ENCODE measurements at places on chromosomes 11 and 22.

DNA sequence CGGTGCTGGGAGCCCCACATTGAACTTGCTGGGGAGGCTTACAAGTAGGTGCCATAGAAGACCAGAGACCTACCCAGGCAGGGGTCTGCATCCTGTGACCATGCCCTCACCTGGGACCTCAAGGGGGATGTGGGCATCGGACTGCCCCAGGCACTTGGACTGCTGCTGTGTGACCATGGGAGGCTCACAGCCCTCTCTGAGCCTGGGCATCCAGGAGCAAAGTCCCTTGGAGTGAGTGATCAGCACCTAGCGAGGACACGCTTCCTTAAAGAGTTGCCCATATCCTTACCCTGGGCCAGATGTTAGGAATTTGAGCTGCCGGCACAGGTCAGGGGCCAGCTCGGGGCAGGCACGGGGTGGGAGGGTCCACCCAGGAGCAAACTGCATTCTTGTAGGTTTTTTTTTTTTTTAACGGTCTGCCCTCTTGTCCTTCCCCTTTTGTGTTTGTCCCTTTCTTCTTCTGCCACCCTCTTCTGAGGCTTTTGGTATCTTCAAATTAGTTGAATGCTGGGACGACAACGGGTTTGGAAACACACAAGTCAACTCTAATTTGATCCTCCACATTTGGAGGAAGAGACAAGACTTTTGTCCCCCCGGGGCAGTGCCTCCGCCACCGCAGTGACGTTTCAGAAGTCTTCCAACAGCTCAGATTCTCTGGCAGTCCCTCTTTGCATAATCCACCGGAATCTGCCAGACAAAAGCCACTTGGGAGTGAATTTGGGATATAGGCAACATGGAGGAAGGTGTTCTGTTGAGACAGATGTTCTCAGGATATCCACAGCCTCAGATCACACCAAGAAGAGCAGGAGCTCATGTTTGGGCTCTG lies 46.1 kb upstream of the LINC01488 start:
- DNase-seq: no peak

GRCh38 chr11:79110796-79111195 lies 330.0 kb downstream of the TENM4 start:
- DNase-seq: no peak

DNA sequence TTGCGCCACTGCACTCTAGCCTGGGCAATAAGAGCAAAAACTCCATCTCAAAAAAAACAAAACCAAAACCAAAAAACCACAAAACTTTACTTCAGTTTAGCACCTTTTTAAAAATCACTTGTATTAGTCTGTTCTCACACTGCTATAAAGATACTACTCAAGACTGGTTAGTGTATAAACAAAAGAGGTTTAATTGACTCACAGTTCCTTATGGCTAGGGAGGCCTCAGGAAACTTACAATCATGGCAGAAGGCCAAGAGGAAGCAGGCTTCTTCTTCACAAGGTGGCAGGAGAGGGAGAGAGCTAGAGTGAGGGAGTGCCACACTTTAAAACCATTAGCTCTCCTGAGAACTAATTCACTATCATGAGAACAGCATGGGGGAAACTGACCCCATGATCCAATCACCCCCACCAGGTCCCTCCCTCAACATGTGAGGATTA lies 261.3 kb downstream of the TMEM135 start:
- DNase-seq: no peak

GRCh38 chr11:5317292-5317691 lies 6.8 kb downstream of the OR51B2 start:
- no peak for DNase-seq

DNA sequence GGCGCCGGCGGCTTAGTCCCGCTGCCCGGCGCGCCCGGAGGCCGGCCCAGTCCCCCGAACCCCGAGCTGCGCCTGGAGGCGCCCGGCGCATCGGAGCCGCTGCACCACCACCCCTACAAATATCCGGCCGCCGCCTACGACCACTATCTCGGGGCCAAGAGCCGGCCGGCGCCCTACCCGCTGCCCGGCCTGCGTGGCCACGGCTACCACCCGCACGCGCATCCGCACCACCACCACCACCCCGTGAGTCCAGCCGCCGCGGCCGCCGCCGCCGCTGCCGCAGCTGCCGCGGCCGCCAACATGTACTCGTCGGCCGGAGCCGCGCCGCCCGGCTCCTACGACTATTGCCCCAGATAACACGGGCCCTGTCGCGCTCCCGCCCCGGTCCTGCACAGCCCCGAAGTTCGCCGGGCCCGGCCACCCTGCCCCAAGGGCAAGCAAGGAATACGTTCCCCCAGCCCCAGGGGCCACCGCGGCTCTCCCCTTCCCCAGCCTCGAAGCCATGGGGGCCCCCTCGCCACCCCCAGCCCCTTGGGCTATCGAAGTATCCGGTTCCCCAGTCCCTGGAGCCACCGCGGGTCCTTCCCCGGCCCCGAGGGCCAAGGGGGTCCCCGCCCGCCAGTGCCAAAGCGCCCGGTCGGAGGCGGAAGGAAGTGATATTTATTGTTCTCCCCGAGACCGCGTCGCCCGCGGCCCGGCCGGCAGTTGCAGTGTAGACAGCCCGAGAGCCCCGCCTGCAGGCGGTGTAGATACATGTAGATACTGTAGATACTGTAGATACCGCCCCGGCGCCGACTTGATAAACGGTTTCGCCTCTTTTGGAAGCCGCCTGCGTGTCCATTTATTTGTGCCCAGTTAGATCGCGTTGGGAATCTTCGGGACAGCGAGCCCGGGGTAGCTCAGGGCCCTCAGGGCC lies 6.2 kb downstream of the TBX1 start:
- DNase-seq: no peak

GRCh38 chr11:130913268-130913667 lies 3.0 kb downstream of the SNX19 start:
- DNase-seq: no peak

DNA sequence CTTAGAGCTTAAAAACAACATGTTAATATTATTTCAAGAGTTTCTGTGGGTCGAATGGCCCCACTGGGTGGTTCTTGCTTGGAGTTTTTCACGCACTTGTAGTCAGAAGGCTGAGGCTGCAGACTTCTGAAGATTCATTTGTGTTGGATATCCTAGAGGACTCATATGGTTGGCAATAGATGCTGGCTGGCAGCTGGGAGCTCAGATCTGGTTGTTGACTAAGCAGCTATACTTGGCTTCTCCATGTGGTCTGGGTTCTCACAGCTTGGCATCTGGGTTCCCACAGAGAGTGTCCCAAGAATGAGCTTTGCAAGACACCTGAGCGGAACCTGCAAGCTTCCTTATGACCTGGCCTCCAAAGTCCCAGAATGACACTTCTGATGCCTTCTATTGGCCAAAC lies 163.9 kb upstream of the ZC3H12C start:
- no peak for DNase-seq

DNA sequence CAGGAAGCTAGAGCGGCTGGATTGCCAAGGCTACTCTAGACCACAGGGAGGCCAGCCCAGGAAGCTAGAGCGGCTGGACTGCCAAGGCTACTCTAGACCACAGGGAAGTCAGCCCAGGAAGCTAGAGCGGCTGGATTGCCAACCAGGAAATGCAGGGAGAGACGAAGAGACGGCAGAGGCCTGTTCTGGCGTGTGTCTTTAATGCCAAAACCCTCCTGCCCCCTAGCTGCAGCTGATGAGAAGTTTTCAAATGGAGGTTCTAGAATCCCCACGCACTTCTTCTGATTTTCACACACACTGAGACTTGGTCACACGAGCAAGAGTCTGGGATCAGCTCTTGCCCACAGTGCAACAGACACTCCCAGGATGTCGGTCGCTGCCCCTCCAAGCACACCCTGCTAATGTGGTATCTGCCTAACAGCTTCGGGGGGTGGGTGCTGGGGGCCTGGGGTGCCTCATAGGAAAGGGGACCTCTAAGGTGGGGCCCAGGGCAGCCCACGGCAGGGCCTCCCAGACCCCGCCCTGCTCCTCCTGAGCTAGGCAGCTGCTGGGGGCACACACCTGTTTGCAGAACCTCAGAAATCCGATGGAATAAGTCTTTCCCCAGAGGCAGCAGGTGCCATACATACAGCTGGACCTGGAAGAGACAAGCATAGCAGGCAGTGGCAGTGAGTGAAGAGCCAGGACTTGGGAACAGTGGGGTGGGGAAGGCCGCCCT lies 28.5 kb downstream of the MAFF start:
- peak; percentile 69 for DNase-seq

- no peak for DNase-seq
Measured at GRCh38 chr11:67615728-67616430, 9.1 kb downstream of the NDUFV1 start.

DNA sequence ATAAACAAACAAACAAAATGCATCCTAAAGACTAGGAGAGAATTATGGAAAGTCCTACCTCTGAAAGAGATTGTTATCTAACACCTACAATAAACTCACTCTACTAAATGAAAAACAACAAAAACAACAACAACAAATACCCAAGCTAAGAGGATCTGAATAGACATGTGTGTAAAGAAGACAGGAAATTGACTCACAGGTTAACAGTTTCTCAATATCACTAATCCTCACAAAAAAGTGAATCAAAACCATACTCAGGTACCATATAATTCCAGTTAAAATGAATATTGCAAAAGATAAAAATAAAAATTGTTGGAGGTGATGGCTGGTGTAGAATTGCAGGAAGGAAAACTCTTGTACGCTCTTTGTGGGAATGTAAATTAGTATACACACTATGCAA lies 110.4 kb upstream of the TOP3B start:
- DNase-seq: no peak

GRCh38 chr11:44279483-44279882 lies 30.5 kb downstream of the ALX4 start:
- DNase-seq: no peak

GRCh38 chr11:115623021-115623451 lies 118.8 kb upstream of the CADM1 start:
- no peak for DNase-seq

DNA sequence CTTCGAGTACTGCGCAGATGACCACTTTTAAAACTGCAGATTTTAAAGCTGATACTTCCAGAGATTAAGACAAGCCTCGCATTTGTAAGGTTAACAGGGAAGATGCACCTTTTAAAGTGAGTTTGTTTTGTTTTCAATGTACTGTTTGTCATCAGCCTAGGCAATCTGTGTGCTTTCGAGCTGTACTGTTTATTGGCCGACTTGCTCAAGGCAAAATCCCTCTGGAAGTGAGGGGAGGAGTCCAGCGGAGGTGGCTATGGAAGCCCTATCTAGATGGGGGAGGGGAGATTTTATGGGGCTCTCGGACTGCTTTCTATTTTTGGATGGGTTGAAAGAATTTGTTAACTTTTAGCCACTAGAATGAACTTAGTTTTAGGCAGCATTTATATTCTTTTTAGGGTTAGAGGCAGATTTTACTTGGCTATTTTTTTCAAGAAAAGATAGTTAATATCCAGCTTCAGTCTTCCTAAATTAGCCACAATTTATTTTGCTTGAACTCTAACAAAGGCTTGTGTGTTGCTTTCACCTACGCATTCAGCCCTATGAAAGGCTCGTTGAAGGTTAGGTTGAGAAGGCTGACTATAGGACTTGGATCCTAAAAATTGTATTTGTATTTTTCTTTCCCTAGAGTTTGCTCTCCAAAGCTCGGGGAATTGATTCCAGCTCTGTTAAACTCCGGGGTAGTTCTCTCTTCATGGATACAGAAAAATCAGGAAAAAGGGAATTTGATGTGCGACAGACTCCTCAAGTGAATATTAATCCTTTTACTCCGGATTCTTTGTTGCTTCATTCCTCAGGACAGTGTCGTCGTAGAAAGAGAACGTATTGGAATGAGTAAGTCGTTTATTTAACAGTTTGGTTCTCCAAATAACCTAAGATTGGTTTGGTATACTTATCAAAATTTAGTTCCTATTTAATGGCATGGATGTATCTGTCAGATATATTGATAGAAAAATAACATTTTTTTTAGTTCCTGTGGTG lies 2.1 kb downstream of the WEE1 start:
- no peak for DNase-seq

- DNase-seq: no peak
Measured at GRCh38 chr11:30478923-30479322, 107.2 kb downstream of the MPPED2 start.

DNA sequence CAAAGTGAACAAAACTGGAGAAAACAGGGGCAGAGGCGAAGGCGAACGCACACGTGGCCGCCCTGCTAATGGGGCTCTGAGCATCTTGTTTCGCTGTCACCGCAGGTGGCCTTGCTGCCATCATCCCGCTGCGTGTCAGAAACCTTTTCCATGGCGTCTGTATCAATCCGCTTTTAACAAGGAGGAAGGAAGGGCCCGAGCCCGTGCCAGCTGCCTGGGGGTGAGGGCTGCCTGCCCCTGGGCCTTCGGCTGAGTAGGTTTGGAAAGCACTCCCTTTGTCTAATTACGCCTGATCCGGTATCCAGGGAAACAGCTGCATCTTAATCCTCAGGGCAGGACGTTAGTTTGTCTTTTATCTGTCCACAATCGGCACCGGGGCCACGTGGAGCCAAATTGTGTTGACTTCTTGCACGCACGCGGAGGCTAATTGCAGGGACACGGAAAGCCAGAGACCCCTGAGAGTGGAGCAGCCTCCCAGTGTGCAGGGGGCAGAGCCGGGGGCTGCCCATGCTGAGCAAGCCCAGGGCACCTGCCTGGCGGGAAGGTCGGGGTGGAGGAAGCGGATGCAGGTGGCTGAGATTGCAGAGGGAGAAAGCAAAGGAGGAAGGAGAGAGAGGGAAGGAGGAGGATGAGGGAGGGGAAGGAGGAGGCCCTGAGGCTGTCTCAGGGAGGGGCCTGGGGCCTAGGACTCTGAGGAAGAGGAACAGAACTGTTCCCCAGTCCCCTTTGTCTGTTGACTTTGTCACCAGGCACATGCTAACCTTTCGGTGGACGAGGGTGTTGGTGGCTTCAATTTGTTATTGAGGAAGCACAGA lies 19.2 kb upstream of the TH start:
- DNase-seq: no peak

GRCh38 chr11:126595560-126595959 lies 240.1 kb downstream of the ST3GAL4 start:
- DNase-seq: no peak

DNA sequence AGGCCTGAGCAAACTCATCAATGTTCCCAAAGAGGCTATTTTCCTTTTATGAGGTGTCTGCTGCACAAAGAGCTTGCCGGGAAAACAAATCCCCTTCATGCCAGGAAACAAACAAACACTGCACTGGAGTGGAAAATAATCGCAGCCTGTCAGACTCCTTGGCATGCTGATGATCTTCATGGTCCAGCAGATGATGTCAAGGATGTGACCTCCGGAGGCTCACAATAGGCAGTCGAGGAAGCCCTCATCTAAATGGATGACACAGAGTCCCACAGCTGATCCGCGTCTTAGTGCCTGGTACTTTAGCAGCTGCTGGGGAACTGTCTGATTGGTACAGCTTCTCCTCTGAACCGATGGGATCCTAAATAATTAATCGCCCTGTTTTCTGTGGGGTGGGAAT lies 187.6 kb downstream of the TENM4 start:
- DNase-seq: no peak

GRCh38 chr22:19596680-19597398 lies 72.6 kb upstream of the CLDN5 start:
- DNase-seq: no peak

- peak; percentile 47 for DNase-seq
Measured at GRCh38 chr11:70437111-70437784, 38.9 kb downstream of the CTTN start.

- DNase-seq: no peak
Measured at GRCh38 chr11:73454987-73455386, 78.8 kb downstream of the RELT start.

Data from GM12891 (cell line).